ENCODE measurements at places on chromosomes 12 and 14.

DNA sequence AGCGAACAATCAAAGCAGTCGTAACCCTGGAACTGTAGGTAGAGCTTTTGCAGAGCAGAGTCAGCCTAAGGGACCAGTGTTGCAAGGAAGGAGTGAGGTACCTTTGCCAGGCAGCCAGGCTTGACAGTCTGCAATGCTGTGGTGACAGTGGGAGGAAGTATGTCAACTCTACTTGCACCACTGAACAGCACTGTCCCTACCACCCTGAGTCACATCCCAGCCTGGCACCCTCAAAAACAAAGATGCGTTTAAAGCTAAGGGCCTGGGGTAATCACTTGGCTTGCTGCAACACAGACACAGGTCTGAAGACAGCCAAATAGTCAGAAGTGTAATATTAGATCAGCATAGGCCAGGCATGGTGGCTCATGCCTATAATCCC is 141.9 kb downstream of the DPF3 start:
- DNase-seq, result no peak

DNA sequence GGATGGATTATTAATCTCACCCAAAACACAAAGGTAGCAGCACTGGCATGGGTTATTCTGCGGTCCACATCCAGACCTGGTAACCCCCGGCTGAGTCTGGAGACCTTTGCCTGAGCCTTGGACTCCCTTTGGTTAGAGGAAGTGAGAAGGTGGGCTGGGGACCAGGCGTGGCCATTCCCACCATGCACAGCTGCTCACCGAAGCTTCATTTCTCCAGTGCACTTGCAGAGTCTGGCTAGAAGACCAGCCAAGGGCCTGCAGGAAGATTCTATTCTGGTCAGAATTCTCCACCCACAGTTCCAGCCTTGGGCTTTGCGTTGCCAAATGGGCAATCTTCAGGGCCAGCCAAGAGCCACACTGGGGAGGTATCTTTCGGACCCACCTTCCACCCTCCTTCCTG is 73.0 kb downstream of the LGMN start:
- no peak for DNase-seq

DNA sequence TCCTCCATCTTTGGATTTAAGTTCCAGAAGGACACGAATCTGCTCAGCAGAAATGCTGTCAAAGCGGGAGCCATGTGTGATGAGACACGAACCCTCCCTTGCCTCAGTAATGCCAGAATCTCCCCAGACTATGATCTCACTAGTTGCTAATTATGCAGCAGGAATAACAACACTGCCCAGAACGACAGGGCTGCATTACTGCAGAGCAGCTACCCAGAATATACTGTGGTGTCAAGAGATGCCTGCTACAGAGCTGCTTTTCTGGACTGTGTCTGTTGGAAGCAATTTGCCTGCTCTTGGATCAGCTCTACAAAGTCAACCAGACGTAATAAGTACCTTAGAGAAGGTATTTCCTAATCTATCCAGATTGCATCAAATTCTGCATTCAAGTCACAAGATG is 5.5 kb downstream of the CSRNP2 start:
- DNase-seq, result no peak

DNA sequence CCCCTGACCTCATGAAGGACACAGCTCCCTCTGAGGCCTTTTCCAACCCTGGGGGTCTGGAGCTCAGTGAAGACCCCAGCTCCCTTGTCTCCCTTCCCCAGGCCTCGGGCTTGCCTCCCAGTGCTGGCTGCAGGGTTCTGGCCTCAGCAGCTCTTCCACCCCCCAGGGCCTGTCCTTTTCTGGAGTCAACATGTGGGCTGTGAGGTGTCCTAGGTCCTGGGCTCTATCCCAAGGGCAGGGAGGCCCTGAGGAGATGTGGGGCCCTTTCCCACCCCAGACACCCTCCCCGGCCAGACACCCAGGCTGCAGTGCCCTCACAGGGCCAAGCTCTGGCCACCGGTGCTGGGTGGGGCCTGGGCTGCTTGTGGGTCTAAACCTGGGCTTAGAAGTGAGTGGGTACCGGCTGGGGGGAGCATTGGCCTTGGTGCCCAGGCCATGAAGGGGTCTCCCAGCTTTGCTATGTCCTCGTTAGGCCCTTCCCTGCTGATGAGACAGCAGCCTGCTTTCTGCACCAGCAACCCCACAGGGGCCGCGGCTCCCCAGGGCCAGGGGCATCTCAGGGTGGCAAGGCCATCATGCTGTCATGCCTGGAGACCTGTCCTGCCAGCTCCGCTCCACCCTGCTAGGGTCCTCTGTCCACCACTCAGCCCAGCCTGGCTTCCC is 2.7 kb upstream of the CRIP2 start:
- no peak for DNase-seq

DNA sequence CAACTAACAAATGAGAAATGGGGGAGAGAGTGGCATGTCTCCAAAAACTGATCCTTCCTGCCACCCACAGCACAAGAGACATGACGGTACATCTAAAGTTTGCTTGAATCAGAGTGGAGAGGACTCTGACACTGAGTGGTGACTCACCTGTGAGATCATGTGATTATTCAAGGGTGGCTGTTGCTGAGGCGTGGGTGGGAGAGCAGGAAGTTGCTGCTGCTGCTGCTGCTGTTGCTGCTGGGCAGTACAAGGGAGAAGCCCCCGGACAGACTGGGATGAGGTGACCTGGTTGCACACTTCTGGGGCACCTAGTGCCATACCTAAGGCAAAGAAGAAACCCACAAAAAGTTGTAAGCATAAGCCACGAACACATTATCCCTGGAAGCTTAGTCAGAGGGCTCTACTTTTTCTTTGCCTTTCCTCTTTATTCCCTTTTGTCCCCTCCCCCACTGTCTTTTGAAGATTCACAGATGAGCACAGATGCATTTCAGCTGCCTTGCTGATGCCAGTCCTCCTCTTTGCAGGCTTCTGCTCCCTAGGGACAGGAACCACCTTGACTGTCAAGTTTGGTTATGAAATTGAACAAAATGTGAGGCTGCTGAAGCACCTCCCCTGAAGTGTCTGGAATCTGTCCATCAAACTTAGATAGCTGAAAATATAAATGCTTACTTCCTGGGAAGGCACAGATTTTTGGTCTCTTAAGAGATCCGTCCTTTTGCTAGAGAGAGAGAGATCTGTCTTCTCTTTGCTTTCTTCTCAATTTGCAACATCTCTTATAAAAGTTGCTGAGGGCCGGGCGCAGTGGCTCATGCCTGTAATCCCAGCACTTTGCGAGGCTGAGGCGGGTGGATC is 29.4 kb upstream of the STAC3 start:
- no peak for DNase-seq

All from NCI-H446 (cell line).